ENCODE measurements at places on chromosomes 4 and X.
A peak's percentile ranks its signal among the peaks of the same experiment; 100 is the strongest.

DNA sequence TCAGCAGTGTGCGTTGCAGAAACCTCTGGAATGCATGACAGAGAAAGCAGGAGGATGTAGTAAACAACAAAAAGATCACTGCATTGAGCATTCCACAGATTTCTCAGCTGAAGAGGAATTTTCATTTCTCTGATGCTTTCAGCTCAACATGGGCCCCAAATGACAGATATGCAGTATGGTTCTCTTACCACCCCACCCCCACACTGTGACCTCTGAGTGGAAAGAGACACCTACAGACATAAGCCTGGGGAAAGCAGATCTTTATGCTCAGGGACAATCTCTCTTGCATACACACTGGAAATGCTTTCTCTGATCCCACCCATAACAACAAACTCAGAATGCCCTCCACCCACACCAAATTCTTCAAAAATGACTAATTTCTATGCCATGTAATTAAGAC, 983.7 kb upstream of the LCORL start:
- no peak for DNase-seq

DNA sequence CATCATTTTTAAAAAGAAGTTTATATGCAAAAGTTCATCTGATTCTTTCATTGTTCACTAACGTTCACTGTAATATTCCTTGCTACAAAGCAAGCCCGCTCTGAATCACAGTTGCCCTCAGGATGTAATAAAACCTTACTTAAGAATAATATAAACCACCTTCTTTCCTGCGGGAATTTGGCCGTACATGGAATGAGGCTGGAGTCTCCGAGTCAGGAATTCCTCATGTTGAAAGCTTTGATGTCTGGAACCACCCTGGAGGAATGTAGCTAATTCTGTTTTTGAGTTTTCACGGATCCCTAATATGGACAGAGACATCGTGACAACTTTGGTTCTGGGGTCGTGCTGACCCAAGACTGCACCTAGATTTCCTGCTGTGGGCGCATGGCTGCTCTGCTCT, 58.5 kb downstream of the CRLF2 start:
- DNase-seq, result no peak

DNA sequence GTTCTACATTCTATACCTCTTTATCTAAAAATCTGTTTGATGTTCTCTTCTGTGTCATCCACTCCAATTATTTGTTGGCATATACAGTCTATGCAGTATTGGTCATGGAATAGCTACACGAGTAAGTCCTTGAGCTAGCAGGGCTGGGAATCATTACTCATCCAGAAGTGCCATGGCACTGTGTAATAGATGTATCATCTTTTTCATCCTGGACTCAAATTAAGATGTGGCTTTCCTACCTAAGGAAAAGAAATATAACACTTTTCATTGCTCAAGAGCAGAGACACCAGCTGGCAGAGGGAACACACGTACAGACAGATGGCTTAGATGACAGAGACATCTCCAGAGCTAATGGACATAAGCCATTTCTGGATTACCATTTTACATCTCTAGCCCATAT, 159.8 kb downstream of the FAM13A start:
- DNase-seq, result no peak

DNA sequence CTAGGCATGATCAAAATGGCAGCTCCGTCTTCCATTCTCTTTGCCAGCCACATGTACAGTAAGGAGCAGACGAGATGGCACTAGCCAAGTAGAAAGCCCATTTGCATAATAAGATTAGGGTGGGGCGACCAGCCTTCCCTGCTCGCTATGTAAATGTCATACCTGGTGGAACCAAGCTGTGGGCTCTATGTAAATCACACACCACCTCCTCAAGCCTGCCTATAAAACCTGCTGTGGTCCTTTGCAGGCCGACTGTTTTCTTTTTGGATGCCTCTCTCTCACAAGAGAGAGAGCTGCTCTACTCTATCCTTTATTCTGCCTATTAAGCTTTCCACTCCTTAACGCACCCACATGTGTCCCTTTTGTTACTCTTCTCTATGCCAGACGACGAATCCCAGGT, 1472.7 kb downstream of the ARAP2 start:
- no peak for DNase-seq

GRCh38 chr4:127545271-127545670, 87.5 kb upstream of the INTU start:
- no peak for DNase-seq

GRCh38 chrX:16825264-16826035, 39.2 kb downstream of the TXLNG start:
- no peak for DNase-seq

DNA sequence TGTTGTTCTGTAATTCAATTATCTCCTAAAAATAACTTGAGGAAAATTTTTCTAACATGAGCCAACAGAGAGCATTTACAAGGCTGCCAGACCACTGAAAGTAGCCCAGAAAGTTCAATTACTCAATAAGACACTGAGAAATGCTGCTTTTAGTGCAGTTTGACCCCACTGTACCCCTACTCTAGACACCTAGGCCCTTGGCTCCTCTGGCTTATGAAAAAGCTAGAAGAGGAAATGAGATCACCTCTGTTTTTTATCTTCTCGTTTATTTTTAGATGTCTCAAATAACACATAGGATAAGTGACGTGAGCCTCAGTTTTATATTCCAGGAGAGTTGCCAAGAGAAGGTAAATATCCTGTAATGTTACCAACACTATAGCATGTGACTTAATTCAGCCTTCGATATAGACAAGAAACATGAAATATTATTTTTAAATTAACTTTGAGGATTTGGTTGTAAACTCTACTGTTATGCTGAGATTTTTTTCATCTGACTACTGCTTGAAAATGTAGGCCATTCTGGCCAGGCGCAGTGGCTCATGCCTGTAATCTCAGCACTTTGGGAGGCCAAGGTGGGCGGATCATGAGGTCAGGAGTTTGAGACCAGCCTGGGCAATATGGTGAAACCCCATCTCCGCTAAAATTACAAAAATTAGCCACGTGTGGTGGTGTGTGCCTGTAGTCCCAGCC, 24.4 kb downstream of the TNIP3 start:
- no peak for DNase-seq

GRCh38 chr4:7322166-7322991, 112.4 kb downstream of the PSAPL1 start:
- no peak for DNase-seq

DNA sequence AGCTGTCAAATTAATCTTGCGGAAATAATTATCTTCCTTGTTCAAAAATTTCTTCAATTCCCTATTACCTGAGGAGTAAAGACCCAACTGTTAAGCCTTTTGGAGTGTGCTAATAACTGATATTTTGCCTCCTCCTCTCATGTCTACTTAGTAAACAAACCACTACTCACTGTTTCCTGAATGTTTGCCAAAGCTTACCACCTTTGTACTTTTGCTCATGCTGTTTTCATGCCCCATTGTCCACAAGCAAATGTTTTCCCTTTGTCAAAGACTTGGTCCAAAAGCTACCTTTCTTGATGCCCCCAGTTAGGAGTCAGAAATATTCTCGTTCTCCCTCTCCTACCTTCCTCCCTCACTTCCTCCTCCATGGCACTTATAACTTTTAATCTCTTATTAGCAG, 226.1 kb downstream of the ENOX2 start:
- DNase-seq, result no peak

GRCh38 chrX:154063234-154063633, 34.3 kb downstream of the MECP2 start:
- no peak for DNase-seq

- no peak for DNase-seq
These were observed 1322.1 kb downstream of the ADGRL3 start for GRCh38 chr4:62522273-62522672.

GRCh38 chr4:163536091-163536490, 41.6 kb downstream of the TMA16 start:
- no peak for DNase-seq

- DNase-seq, result no peak
These were observed 22.8 kb upstream of the FGFR3 start for GRCh38 chr4:1770245-1770644.

- no peak for DNase-seq
These were observed 7.7 kb downstream of the S100P start for GRCh38 chr4:6701371-6701770.

- no peak for DNase-seq
These were observed 906.8 kb upstream of the NDST4 start for GRCh38 chr4:116020141-116020722.

- peak; percentile 16 for DNase-seq
These were observed 487 bp downstream of the TBCK start for GRCh38 chr4:106315476-106315967.

- no peak for DNase-seq
These were observed 123.9 kb downstream of the SLC7A11 start for GRCh38 chr4:138118270-138118669.

GRCh38 chr4:32988165-32988811, 2268.1 kb downstream of the PCDH7 start:
- no peak for DNase-seq

- DNase-seq, result no peak
These were observed 280.3 kb upstream of the UGT8 start for GRCh38 chr4:114318309-114318708.

- no peak for DNase-seq
These were observed 44.4 kb downstream of the LRBA start for GRCh38 chr4:150970685-150971151.

DNA sequence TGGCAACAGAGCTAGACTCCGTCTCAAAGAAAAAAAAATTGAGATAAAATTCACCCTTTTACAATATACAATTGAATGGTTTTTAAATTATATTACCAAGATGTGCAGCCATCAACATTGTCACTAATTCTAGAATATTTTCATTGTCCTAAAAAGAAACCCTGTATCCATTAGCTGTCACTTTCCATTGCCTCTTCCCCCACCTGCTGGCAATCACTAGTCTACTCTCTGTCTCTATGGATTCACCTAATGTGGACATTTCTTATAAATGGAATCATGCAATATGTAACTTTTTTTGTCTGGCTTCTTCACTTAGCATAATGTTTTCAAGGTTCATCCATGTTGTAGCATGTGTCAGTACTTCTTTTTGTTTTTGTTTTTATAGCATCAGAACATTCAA, 20.8 kb downstream of the ABHD18 start:
- DNase-seq, result no peak

- DNase-seq, result peak; percentile 78
These were observed at the start of gene TMEM47 for GRCh38 chrX:34656842-34657725. TMEM47 (minus strand) TSS chrX:34657285; CDS start chrX:34657029, 256 bp downstream.

GRCh38 chrX:108307132-108308085, 130.8 kb downstream of the COL4A6 start:
- DNase-seq, result no peak

GRCh38 chrX:16577483-16578029, 72.4 kb upstream of the S100G start:
- DNase-seq, result no peak

- no peak for DNase-seq
These were observed 45.7 kb downstream of the WWC2 start for GRCh38 chr4:183144787-183145186.

GRCh38 chr4:91233164-91233563, 1070.6 kb upstream of the GRID2 start:
- DNase-seq, result no peak

DNA sequence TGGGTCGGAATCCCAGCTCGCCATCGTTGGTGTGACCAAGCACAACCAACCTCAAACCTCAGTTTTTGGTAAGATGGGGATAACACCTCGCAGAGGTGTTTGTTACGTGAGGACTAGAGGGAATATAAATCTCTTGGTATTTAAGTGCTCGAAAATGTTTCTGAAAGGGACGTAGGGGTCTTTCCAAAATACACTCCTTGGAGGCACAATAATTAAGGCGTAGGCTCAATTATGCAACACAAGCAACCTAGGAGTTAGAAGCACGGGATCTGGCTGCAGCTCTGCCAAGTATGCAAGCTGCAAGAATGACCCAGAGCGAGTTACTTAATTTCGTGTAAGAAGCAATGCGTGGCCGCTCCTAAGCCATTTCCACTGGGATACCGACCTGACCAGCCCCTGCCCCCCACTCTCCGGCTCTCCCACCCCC, 552 bp downstream of the ADH5 start:
- DNase-seq, result no peak

GRCh38 chr4:94284889-94285288, 57.7 kb downstream of the HPGDS start:
- DNase-seq, result no peak

GRCh38 chr4:86640469-86640868, 46.4 kb downstream of the PTPN13 start:
- DNase-seq, result no peak
